NT2/D1 (cell line): ENCODE measurements at places on chromosomes 2 and 18.
A peak's percentile ranks its signal among the peaks of the same experiment; 100 is the strongest.

- no peak for DNase-seq
These were observed 311.8 kb upstream of the ST6GAL2 start for GRCh38 chr2:107197594-107198294.

DNA sequence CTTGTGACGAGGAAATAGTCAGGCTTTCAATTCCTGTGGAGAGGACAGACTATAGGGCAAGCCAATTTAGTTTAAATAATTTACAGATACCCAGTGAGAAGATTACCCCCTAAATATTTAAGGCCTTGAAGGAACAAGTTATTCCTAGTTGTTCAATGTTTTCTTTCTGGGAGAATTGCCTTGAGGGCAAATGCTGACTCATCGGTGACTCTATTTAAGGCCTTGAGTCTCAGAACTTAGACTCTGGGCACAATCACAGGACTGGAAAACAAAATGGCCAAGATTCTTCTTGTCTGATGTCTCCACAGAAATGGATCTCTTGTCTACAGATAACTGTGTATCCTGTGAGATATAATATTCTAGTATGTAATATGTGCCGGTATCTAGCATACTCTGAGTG lies 467.1 kb downstream of the SUCLG1 start:
- no peak for DNase-seq

DNA sequence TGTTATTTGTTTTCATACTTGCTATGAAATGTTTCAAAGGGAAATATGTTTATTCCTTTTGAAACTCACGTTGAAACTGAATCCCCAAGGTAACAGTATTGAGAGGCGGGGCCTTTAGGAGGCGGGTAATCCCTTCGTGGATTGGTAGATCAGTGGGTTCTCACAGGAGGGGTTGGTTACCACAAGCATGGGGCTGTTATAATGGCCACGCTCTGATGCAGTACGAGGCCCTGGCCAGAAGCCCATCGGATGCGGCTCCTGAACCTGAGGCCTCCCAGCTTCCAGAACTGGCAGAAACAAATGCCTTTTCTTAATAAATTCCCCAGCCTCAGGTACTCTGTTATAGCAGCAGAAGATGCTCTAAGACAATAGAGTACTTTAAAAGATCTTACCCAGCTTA lies 135.7 kb downstream of the ASB1 start:
- no peak for DNase-seq

DNA sequence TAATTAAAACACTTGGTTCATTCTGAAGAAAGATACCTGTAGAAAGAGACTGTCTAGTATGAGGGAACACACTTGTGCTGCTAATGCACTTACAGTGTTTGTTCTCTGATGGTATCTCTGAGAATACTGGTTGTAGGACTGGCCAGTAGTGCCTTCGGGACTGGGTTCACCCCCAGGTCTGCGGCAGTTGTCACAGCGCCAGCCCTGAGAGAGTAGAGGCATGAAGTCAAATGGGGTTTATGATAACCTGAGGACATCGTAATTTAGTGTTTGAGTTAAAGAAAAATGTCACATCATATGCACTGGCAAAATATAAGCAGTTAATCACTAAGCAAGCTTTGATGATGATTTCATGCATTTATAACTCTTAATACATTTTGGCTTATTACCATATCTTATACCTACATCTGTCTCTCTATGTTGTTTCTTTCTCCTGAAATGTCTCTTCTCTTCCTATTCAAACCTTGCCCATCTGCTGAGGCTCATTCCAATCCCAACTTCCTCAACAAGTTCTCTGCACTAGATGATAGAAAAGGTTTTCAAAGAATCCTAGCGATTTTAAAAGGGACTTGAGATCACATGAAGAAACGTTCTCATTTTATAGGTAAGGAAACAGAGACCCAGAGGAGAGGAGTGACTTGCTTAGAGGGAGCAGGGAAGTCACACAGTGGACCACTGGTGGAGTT lies 50.2 kb downstream of the ATIC start:
- no peak for DNase-seq

DNA sequence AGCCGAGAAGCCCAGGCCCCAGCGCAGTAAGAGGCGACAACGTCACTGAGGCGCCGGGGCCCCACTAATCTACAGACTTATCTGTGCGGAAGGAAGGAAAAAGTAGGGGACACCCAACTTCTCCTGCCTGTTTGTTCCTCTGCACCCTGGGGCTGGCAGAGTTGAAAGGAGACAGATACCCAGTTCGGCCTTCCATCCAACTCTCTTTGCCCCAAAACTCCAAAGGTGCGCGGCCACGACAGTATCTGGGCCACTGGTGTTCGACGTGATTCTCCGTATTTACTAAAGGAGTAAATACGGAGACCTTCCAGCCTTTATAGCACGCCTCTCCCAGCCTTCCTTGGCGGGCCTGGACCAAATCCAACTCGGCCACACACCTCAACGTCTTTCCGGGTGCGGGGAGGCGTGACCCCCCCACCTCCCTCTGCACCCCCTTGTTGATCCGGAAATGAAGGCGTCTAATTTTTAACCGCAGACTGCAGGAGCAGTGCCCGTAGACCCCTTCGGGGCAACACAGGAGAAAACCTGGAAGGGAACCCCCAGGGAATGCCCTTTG lies 1.6 kb downstream of the SMAD7 start:
- no peak for DNase-seq

DNA sequence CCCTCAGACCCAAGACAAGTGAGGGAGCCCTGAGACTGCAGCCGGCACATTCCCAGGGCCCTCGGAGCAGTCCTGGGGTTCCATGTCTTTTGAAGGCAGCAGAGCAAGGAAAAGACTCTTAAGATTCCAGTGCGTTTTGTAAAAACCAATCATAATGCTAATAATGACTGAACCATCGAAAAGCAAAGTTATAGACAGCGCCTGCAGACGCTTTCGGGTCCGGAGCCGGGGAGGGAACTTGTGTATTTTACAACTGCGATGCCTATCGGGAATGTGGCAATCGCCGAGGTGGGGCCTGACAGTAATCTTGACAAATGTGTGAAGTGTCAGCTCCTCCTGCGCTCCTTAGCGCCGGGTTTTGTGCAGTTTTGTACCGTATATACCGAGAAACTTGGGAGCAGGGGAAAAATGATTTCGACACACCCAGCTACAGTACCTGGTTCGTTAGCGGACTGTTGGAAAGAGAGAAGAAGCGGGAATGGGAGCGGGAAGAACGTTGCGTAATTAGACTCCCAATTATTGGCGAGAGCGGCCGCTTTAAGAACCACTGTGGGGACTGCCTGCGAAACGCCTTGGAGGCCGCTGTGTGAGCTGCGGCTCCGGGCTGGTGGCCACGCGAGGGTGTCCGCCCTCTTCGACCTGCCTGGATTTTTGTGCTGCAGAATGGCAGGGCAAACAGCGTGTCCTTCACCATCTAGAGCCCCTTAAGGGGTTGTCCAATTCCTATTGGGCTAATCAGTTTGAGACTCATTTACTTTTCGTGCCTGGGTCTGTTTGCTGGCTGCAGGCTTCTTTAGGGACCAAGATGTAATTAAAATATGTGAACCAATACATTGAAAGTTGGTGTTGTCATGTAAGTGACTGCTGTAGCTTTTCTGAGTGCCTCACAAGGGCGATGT lies 2.4 kb downstream of the EPAS1 start:
- DNase-seq, result no peak

DNA sequence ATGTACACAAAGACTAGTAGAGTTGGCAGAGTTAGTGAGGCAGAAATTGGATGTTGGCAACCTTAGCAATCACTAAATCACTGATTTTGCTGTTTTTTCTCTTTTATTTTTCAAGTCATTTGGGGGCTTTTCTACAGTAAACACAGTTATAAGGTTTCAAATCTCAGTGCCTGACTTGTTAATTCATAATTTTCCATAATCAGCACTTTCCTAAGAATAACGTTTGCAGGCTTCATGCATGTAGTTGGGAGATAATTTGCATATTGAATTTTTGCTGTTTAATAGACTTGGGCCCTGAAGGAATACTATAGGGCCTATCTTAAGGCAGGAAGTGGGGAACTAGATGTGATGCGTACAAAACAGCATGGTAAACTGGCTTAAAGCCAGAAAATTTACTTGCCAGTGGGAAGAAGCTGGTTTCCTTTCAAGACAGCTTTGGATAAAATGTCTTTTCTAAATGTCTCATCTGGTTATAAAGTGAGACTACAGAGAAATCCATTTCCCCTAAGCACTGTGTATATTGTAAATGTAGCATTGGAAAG lies 127.2 kb upstream of the SMIM21 start:
- DNase-seq, result no peak

GRCh38 chr2:218329027-218329825 lies 27.4 kb upstream of the CATIP start:
- no peak for DNase-seq

- no peak for DNase-seq
These were observed 40.0 kb downstream of the DNMT3A start for GRCh38 chr2:25301453-25302352.

GRCh38 chr2:1685957-1686783 lies 58.1 kb downstream of the PXDN start:
- DNase-seq, result peak; percentile 38

DNA sequence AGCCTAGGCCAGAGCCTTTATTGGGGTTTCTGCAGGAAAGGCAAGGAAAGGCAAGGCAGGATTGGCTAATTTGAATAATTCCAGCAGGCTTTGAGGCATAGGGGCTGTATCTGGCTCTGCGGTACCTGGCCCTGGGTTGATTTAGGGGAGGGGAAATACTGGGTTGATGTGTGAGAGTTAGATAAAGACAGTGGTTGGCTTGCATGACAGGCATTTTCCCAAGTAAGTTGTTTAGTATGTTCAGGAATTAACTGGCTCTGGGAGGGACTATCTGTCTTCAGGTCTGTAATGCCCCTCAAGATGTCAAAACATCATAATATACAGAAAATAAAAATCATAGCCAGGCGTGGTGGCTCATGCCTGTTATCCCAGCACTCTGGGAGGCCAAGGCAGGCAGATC lies 98.7 kb downstream of the UBR3 start:
- no peak for DNase-seq

- no peak for DNase-seq
These were observed at the start of gene ALKAL2 for GRCh38 chr2:287911-288757. TSS of gene ALKAL2 (minus strand) at chr2:288091. CDS start at chr2:287835, 256 bp downstream.

DNA sequence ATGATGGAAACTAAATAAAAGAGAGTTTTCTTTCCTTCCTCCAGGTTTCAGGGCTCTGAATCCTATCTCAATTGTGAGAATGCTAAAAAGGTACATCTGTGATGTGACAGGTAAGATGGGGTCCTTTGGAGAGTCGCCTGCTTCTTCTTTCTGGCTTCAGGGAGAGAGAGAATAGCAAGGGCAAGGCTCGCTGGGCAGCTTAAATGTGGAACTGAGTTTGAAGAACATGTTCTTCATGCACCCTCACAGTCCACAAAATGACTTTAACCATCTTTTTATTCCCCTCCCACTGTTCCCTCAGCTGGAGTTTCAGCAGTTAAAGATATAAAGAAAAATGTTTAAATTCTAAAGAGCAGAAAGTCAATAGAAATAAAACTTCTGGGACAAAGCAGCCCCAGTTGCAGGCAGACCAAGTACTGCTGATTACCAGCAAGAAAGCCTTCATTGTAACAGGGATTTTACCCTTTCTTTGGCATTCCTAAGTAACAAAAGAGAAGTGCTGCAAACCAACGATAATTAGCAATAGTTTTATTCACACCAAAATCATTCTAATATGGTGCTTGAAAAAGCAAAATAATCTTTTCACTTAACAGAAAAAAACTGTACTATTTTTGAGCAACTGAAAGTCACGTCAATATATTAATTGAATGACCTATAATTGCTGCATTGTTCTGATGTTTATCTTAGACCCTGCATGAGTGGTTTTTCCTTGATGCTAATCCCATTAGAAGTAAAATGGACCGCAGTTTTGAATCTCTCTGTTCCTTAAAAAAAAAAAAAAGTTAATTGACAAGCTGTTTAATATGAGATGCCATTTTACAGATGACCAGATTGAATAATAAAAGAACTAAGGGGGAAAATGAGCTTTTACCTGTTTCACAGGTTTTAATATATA lies 61.5 kb downstream of the LRP2 start:
- peak; percentile 18 for DNase-seq

DNA sequence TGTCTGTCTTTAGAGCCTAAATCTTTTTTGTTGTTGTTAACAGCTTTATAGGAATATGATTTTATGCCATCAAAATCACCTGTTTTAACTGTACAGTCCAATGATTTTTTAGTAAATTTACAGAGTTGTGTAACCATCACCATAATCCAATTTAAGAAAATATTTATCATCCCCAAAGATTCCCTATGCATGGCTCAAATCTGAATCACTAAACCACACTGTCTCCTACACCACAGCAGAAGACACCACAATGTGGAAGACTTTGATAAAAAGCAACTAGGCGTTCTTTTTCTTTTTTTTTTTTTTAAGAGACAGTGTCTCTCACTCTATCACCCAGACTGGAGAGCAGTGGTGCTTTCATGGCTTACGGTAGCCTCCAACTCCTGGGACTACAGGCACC lies 99.6 kb downstream of the TXNL1 start:
- DNase-seq, result no peak

DNA sequence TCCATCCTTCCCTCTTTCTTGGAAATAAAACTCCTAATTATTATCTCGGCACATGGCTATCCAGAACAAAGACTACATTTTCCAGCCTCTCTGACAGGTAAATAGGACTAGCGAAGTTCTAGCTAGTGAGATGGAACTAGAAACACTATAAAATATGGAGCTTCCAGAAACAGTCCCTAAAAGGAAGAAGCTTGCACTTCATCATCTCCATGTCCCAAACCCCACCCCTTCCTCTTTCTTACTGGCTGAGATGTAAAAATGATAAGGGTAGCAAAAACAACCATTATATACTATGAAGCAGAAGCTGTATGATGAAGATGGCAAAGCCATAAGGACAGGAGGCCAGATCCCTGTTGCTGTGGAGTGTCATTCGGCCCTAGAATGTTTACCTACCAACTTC lies 11.7 kb upstream of the ACTR2 start:
- DNase-seq, result no peak

GRCh38 chr2:121707344-121707919 lies 29.2 kb downstream of the NIFK start:
- no peak for DNase-seq

DNA sequence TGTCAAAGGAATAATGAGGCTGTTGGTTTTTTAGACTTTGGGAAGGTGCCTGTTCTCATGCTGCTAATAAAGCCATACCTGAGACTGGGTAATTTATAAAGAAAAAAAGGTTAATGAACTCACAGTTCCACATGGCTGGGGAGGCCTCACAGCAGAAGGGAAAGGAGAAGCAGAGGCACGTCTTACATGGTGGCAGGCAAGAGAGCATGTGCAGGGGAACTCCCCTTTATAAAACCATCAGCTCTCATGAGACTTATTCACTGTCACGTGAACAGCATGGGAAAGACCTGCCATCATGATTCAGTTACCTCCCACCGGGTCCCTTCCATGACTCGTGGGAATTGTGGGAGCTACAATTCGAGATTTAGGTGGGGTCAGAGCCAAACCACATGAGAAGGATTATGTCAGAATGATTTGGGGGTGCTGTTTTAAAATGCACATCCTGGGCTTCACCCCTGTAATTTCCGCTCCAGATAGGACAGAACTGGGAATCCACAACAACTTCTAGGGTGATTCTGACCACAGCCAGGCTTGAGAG lies 37.8 kb downstream of the TCF7L1 start:
- DNase-seq, result no peak

DNA sequence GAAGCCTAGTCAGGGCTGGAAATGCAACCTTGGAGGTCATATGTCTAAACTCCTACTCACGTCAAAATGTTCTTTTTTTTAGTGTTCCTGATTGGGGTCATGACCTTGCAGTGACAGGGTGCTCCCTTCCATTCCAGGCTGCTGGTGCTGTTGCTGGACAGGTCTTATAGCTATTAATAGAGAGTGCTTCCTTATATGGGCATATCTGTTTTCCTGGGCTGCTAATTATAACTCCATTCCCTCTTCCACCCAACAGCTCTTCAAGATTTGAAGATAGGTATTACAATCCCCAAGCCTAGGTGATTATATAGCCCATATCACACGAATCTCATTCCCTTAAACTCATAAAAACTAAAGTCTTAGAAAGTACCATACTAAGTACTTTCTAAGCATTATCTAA lies 12.6 kb downstream of the HOXD3 start:
- DNase-seq, result no peak
